ENCODE measurements at places on chromosomes 5 and 9. TPM values are rescaled to one million over a fixed set of nuclear protein-coding genes. Genes with fewer than 3 reads are reported as not detected.

DNA sequence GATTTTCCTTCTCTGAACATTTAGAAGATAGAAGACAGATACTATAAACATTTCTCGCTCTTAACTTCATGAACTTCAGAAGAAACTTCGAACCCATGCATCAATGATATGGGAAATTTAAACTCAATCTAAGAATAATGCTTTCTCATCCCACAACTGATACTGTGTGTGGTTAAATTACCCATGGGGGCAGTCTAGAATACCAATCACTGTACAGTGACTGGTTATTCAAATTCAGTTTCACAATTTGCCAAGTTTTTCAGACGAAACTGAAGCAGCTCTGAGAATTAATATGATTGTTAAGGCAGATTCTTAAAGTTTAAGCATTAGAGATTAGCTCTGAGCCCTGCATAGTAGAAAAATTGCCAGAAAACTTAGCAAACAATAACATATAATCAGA is 431.0 kb downstream of the SH3GL2 start:
- no peak for DNase-seq

DNA sequence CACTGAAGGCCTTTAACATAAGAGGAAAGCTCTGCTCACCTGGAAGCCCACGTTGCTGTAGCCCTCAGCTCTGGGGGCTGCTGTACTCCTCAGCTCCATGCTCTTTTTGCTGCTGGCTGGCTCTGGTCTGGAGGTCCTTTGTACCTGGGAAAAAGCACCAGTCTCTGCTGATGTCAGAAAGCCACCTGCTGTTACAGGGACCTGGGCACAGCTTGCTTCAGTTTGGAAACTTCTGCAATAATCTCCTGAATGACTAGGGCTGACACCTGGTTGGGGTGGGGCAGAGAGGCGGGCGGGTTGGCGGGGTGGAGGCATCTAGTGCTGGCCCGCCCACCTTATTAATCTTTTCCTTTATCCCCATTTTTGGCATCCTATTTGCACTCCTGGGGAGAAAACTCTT is at the start of gene SLC28A3:
Gene SLC28A3 (minus strand): TSS at position 224 of the 400 bp plus-strand sequence. CDS start 125 bp downstream, at position 99.
- DNase-seq: no peak

- DNase-seq: no peak
Measured at GRCh38 chr5:142998316-142999020, 228.3 kb downstream of the ARHGAP26 start.

GRCh38 chr9:111961009-111961408 is 64.4 kb downstream of the UGCG start:
- DNase-seq: peak; percentile 45

- DNase-seq: peak; percentile 27
Measured at GRCh38 chr5:112366987-112367386, 52.1 kb downstream of the EPB41L4A start.

GRCh38 chr9:104800068-104800785 is 36.3 kb downstream of the NIPSNAP3B start:
- no peak for DNase-seq

DNA sequence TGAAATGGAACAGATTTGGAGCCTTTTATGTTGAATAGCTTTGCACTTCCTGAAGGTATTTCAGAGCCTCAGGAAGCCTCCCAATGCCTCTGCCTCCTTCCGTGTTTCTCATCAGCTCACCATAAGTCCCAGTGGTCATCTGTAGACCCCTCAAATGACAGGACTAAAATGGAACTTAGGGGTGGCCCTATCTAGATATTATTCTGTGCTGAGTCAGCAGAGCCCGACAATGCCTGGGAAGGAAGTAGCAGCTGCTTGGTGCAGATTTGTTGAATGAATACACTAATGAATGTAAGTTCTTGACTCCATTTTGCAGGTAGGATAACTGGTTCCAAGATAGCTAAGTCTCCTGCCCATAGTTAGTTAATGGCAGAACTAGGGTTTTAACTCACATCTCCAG is 97.7 kb downstream of the ASTN2 start:
- DNase-seq: no peak

DNA sequence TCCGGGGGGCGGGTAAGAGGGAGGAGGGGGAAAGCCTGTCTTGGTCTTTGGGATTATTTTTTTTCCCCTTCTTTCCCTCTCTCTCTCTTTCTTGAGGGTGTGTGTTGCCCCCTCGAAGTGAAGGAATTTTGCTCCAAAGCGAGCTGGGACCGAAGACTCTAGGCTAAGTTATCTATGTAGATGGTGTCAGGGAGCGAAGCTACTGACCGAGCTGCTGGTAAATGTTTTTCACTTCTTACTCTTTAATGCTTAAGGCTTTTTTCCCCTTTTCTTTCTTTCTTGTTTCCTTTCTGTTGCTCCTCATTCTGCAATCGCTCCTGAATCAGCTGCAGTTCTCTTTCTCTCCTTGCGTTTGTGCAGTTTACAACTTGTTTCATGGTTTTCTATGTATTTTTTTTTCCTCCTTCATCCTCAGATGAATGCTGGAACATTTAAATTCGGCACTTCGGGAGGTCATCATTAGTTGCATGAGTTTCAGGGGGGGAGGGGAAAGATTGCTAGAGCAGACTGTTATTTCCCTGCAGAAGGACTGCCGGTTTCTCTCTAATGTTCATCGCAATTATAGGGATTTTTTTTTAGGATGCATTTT is 1312.0 kb upstream of the WWC1 start:
- no peak for DNase-seq

GRCh38 chr9:95834281-95834907 is 41.1 kb upstream of the ERCC6L2 start:
- DNase-seq: no peak

DNA sequence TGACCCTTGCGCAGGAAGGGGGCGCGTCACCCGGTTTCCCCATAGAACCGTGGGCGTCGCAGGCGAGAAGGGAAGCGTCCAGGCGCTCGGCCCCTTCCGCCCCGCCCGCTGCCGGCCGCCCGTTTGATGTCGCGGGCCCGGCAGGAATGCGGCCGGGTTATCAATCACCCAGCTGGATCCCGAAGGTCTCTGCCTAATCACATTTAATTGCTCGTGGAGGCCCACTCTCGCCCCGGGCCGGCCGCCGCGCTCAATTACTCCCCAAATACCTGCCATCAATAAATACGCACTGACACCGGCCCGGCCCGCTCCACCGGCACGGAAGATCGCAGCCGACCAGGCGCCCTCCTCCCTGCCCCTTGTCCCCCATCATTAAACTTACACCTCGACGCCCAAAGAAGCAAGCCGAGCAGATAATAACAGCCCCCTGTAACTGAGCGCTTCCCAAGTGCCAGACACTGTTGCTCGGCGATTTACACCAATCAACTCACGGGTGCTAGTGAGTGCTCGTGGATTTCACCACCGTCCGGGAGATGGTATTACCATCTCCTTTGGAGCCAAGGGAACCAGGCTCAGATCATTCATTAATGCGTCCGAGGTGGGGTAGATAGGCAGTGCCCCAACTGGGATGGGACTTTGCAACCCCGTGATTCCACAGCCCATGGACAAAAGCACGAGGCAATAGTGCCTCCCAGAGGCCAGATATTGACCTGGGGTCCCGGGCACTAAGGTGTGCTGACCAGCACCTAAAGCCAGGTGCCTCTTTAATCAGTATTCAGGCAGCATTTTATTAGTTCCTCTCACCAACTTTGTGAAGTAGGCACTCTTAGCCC is 11.3 kb downstream of the MSX2 start:
- DNase-seq: no peak

DNA sequence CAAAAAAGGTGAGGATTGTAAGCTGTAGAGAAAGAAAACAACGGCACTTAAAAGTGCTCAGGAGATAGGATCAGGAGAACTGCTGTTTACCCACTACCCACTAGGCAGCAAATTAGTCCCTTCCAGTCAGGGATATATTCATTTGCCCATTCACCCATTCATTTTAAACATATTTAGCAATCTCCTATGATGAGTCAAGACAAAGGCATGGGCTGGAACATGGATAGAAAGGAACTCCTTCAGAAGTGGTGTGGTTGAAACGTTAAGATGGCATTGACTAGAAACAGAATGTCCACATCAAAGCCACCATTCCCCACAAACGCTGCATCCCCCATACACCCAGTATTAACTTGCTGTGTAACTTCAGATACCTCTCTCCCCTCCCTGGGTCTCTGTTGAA is 225.7 kb downstream of the ASTN2 start:
- DNase-seq: no peak

GRCh38 chr5:30390095-30390494 is 803.4 kb upstream of the CDH6 start:
- DNase-seq: no peak

DNA sequence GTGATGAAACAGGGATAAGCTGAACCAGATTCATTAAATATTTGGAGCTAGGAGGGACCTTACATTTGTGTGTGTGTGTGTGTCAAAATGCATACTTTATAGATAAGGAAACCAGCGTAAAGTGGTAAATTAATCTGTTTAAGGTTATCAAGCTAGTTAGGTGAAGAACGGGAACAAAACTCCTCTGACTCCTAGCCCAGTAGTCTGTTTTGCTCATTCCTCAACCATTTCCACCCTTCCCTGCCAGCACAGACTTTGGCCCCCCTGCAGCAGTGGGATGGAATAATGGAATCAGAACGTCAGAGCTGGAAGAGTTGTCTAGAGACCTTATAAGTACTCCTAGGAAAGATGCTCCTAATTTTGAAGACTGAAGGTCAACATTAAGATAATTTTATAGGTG is 6.5 kb downstream of the AGXT2 start:
- DNase-seq: no peak

- DNase-seq: no peak
Measured at GRCh38 chr9:21708260-21708711, 94.2 kb upstream of the MTAP start.

DNA sequence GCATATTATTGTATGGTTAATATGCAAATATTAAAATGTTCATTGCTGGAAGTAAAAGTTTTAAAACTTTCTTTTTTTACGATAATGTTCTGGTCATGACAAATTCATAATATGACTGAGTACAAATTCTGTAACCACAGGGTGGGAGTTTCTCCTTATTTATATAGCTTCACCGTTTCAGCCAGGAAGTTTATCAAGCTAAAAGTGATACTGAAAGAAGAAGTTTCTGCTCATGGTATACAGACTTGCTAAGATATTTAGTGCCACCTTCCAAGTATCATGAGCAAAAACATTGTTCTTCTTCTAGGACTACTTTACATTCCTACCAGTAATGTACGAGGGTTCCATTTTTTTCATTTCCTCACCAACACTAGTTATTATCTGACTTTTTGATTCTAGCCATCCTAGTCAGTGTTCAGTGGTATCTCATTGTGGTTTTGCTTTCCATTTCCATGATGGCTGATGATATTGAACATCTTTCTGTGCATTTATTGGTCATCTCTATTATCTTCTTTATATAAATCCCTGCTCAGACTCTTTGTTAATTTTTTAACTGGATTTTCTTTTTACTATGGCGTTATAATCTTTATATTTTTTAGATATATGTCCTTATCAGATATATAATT is 94.2 kb upstream of the PRRC1 start:
- no peak for DNase-seq

DNA sequence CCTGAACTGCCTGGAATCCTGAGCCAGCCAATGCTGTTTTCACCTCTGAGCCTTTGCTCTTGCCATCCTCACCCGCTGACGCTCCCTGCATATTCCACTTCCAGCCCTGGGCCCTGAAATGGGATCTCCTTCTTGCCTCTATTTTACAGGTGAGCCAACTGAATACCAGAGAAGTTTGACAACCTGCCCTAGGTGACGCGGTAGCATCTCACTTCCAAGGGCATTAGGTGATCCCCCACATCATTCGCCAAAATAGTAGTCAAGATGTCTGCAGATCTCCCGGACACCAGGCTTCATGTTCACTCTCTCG is 43.5 kb downstream of the FOXI1 start:
- no peak for DNase-seq

DNA sequence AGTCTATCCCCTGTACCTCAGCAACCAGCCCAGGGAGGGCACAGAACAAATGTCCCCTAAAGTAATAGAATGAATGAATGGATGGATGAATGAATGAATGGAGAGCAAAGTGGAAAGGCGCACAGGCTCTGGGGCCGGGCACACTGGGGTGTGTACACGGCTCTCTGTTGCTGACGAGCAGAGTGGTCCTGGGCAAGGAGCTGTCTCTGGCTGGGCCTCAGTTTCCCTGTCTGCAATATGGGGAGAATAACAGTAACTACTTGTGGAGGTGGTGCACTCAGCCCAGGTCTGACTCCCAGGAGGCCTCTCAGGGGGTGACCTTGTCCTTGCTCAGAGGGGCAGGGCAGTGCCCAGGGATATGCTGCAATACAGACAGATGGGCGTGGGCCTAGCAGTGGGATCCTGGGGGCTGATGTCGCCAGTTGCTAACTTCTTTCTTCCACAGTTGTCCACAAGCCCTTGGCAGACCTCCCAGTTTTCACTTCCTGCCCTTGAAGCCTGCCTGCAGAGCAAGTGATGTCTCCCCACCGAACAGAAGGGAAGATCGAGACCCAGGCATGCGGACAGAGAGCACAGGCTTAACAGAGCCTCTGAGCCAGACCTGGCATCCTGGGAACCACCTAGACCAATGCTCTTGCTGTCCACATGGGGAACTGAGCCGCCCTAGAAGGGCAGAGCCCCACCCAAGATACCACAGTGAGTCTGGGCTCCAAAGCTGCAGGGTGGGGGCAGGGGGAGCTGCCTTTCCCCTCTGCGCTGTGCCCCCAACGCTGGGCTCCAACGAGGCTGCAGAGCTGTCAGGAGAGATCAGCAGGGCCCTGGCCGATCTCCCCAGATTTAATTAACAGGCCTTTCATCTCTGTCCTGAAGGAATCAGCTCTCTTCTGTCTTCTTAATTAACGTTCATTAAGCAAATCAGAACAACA is 13.6 kb upstream of the LAMC3 start:
- peak; percentile 40 for DNase-seq

DNA sequence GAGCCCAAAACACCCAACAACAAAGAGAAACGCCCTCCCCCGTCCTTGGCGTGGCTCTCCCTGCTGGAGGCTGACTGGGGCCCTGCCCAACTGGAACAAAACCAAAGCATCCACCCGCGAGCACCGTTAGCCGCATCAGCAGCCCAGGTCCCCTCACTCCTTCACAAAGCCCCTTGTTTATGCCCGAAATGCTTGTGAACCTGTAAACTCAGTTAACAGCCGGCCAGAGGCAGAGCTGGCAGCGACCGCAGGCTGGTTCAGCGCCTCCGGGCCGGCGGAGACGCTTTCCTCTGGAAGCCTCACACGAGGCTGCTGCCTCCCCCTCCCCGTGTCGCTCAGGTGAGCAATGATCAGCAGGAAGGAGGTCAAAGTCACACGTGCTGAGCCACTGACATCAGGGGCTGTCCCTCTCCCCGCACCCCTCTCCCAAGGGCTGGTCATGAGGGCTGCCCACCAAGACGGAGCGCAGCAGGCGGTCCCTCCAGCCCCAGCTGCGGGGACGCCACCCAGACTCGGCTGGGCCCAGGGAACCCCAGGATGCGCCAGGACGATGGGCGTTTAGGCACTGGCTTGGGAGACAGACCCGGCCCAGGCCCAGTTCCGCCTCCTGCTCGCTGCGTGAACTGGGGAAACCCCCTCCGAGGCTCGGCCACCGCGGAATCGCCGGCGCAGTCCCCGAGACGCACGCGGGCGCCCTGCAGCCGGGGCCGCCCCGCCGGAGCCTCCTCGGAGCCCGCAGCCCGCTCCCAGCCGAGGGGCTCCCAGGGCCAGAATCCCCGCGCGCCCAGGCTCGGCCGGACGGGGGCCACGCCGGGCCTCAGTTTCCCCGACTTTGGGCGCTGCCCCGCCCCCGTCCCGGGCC is 563 bp downstream of the SNAPC4 start:
- peak; percentile 33 for DNase-seq

Gene CCL21
- 1.4 TPM for total RNA-seq

Gene ZDHHC11B
- total RNA-seq: not detected

Gene FST
- 45.0 TPM for total RNA-seq

Gene ADRA1B
- total RNA-seq: 0.34 TPM

Gene NDFIP1
- total RNA-seq: 57.7 TPM

Gene ZNF618
- 19.5 TPM for total RNA-seq

Gene PCDHB5
- total RNA-seq: 1.7 TPM

Gene DNAJA1
- 149 TPM for total RNA-seq

Measured in dermis blood vessel endothelial cell (primary cell).